ENCODE measurements at places on chromosomes 16 and 17.

DNA sequence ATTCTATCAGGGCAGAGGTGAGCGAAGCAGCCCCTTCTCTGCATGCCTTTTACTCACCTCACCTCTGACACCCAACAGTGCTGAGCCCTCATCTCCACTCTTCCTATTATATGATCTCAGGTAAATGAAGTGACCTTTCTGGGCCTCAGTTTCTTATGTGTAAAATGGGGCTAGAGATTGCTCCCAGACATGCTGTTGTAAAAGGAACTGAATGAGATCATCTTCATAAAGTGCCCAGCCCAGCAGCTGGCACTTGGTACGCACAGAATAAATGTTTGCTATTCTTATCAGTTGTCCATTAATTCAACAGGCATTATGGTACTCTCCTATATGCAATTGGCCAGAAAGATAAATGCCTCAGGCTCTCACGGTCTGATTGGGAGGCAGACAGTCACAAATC lies 4.5 kb upstream of the GALK1 start:
- DNase-seq: no peak

- DNase-seq: no peak
Measured at GRCh38 chr17:48558057-48558830, 13.3 kb upstream of the HOXB2 start.

DNA sequence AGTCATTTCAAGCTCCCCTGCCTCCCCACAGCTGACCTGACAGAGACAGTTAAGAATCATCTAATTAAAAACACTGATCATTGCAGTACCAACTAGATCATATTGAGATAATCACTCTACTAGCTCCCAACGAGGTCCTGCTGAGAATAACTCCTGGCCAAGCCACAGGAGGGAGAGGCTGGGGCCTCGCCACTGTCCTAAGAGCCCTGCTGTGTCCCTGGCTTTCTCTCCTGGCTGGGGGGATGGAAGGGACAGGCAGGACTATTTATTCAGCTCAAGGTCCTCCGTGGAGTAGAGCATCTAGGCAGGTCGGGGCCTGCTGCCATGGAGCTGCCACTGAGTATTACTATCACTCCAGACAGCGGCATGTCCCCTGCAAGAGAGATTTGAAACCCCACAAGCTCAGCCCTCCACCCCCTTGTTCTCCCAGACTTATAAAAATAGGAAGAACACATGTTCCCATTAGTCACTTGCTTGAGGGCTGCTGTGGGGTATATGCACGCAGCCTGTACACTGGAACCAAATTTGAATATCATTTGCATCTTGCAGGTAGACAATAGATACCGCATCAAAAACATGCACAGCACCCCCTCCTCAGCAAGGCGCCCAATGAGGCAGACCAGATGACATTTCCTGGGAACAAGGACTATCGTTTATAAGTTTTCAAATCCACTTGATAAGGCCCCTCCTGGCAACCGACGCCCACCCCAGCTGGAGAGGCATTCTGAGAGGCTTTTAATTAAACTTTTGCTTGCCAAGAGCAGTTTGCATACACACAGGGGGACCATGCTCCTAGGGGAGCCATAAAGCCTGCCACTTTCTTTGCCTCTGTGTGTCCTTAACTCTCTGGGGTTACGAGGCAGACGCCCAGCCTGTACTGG lies 385.2 kb upstream of the ZFHX3 start:
- DNase-seq: no peak

GRCh38 chr16:4298761-4299522 lies 16.9 kb upstream of the GLIS2 start:
- no peak for DNase-seq

GRCh38 chr17:64155751-64156544 lies 26.0 kb upstream of the ERN1 start:
- no peak for DNase-seq

DNA sequence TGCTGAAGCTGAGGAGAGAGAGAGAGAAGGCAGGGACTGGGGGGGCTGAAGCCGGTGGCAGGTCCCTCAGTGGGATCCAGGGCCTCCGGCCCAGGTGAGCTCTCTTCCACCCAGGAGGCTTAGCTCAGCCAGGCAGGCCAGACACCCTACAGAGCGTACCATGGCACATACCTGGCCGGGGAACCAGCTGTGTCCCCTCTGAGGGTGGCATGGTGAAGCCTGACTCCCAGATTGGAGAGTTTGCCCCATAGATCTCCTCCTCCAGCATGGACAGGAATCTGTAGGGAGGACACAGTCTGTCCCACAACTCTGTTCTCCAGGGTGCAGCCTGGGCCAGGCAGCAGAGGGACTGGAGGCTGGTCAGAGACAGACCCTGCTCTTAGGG lies 3.0 kb downstream of the KAT2A start:
- no peak for DNase-seq

GRCh38 chr16:66272461-66272860 lies 94.0 kb upstream of the CDH5 start:
- no peak for DNase-seq

- DNase-seq: no peak
Measured at GRCh38 chr16:51062039-51062438, 89.0 kb downstream of the SALL1 start.

- DNase-seq: peak; percentile 67
Measured at GRCh38 chr16:53892155-53892554, 188.2 kb downstream of the FTO start.

DNA sequence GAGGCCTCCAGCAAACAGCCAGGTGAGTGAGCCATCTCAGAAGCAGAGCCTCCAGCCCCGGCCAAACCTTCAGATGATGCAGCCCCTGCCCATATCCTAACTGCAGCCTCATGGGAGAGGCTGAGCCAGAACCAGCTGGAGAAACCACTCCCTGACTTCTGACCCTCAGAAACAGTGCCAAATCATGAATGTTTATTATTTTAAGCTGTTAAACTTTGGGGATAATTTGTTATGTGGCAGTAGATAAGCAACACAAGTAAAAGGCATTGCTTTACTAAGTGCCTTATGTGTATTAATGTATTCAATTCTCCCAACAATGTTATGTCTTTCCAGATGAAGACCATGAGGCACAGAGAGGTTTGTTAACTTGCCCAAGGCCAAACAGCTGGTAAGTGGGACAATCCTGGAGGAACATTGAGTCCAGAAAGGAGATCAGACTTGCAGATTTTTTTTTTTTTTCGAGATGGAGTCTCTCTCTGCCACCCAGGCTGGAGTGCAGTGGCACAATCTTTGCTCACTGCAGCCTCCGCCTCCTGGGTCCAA lies 59.6 kb downstream of the SOCS1 start:
- no peak for DNase-seq

- DNase-seq: no peak
Measured at GRCh38 chr17:74868251-74868907, 4.4 kb downstream of the FDXR start.

DNA sequence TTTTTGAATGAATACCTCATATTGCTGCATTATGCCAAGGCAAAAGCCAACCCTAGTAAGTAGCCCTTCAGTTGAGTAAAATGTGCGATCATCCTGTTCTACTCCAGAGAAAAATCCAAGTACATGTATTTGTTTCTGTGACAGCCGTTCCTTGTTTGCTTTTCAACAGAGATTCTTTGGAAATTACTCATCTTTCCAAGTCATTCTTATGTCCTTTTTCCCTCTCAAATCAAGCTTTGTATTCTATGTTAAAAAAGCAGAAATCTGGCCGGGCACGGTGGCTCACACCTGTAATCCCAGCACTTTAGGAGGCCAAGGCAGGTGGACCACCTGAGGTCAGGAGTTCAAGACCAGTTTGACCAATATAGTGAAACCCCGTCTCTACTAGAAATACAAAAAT lies 112.9 kb upstream of the HAS3 start:
- no peak for DNase-seq

DNA sequence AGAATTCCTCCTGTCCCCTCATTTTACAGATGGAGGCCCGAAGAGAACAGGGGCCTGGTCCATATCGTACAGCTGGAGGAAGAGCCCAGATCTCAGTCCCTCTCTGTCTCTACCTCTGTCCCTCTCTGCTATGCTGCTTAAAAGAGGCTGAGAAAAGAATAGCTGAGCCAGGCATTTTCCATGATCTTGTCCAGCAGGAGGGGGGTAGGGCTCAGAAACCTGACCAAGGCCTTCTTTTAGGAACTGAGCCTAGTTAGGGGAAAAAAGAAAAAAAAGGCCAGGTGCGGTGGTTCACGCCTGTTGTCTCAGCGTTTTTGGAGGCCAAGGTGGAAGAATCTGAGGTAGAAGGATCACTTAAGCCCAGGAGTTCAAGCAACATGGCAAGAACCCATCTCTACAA lies 84.2 kb downstream of the MGAT5B start:
- DNase-seq: no peak
